A172 (cell line): ENCODE measurements at places on chromosomes 2 and 18. TPM values are rescaled to one million over a fixed set of nuclear protein-coding genes. Genes with fewer than 3 reads are reported as not detected.
A peak's percentile ranks its signal among the peaks of the same experiment; 100 is the strongest.

DNA sequence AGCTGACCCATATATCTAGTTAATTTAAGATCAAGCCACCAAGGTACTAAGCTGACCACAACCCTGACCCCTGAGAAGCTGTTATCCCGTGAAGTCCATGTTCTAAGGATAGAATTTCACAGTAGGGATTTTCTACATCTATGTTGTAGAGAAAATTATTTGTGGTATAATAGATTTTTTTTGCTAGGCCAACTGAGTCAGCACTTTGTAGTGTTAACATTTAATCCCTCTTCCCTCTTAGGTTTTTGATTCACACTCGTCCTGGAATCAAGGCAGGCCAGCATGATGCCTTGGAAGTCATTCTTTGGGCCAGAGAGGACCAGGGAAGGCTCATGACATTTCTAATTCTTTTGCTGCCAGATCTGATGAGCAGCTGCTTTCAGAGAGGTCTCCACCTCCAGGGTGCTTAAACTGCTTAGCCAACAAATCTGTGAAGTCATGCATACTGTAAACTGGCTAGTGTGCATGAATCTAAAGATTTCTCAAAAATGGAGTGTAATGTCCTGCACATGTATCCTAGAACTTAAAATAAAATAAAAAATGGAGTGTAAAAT lies 102.5 kb downstream of the RBM43 start:
- no peak for DNase-seq

EML6 gene
- total RNA-seq, result 0.67 and 5.1 TPM in 2 replicates

- peak; percentile 12 for DNase-seq
Observed at GRCh38 chr2:227154986-227155774, 8.8 kb downstream of the COL4A4 start.

DNA sequence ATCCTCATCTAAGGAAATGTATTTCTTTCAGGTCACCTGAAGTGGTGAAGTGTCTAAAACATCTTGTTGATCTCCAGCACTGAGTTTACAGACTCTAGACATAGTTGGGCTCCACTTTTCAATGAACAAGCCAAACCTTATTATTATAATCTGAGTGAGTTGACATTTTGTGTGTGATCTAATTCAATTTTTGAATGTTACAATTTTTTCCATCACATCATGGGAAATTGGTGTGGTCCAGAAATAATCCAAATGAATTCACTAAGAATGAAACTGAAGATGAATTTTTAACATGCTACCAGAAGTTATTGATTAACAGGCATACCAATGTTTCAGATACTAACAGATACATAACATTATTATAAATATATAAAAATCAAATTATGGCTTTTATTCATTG lies 75.6 kb upstream of the EFEMP1 start:
- DNase-seq, result no peak

GRCh38 chr2:173869244-173870229 lies 95.6 kb downstream of the SP3 start:
- no peak for DNase-seq

- DNase-seq, result no peak
Observed at GRCh38 chr18:33600846-33601245, 22.8 kb downstream of the ASXL3 start.

- no peak for DNase-seq
Observed at GRCh38 chr18:31380912-31381311, 4.3 kb downstream of the DSG4 start.

DNA sequence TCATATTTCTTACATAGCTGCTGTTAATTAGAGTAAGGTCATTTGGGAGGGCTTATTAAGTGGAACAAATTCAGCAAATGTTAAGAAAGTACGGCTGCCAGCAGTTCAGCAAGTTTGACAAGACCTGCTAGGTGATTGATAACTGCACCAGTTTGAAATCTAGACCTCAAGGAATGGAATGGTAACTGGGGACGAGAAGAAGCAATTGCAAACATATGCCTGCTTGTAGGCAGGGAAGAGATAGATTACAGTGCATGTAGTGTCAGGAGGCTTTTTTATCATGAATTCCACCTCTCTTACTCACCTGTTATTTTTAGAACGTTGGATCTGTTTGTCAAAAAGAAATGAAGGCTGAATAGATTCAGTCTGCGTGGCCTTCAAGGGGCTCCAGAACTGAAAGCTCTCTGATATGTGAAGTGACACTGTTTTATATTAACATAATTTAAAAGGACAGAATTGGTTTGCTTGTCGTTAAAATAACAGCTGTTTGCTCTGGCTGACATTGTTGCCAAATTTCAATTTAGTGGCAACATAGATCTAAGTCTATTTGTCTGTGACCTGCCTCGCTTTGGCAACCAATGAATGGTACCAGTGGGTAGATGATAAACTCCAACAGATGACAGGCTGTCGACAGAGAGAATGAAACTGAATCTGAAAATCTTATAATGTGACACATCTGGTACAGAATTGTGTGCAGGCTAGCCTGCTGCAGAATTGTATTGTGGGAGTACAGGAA lies 199.3 kb downstream of the ZNF407 start:
- DNase-seq, result peak; percentile 61

GRCh38 chr18:70398076-70398475 lies 109.2 kb downstream of the SOCS6 start:
- DNase-seq, result peak; percentile 33

DNA sequence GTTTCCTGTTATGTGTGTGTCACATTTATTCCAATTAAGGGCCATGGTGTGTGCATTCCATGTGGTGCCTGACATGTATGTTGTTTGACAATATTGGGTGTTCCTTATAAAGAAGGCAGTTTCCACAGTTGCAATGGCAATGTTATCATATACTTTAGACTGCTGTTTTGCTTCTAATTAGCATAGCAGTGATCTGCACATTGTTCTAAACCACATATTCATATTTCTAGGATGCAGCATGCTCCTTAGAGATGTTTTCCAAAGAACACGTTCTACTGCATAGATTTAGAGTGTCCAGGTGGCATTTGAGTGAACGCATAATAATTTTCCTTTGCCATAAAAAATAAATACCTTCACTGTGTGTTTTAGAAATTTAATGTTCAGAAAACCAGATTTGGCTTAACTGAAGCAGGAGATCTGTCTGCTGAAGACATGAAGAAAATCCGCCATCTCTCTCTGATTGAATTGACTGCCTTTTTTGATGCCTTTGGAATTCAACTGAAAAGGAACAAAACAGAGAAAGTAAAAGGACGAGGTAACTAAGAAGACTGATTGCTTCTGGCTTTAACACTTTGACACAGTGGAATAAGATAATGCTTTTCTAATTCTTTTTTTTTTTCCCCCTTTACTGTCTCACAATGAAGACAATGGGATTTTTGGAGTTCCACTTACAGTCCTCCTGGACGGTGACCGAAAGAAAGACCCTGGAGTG lies 143.7 kb downstream of the ARHGAP28 start:
- no peak for DNase-seq

GRCh38 chr18:74139888-74140287 lies 7.7 kb downstream of the FBXO15 start:
- peak; percentile 40 for DNase-seq

DNA sequence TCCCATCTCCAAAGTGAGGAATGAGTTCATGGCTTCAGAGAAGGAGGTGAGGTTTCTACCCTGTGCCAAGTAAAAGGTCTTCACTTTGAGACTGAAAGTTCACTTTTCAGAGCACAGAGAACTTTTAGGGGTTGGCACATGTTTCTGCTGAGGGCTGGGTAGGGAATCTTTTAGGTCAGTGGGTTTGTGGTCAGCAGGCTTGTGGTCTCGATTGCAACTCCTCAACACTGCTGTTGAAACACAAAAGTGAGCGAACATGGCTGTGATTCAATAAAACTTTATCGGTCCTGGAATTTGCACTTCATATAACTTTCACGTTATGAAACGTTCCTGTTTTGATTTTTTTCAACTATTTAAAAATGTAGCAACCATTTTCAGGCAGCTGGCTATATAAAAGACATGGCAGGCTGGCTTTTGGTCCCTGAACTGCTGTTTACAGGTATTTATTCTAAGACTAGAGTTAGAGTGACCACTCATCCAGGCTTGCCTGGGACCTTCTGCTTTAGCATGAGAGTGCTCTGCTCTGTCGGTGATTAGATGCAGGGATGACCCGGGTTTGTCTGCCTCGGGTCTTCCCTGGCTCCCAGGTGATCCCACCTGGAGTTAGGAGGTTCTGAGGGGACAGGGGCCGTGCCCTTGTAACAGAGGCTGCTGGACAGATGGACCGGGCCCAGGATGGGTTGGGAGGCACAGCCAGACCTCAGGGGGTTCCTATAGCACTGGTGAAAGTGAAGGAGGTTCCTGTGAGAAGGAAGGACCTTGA lies 62.7 kb upstream of the TAF1B start:
- no peak for DNase-seq

- peak; percentile 60 for DNase-seq
Observed at GRCh38 chr2:45637440-45637839, 14.0 kb upstream of the PRKCE start.

- no peak for DNase-seq
Observed at GRCh38 chr2:234492717-234493485, 4.0 kb downstream of the ARL4C start.

RNF152 gene
- total RNA-seq, result 0.84 and 0.95 TPM in 2 replicates

DNA sequence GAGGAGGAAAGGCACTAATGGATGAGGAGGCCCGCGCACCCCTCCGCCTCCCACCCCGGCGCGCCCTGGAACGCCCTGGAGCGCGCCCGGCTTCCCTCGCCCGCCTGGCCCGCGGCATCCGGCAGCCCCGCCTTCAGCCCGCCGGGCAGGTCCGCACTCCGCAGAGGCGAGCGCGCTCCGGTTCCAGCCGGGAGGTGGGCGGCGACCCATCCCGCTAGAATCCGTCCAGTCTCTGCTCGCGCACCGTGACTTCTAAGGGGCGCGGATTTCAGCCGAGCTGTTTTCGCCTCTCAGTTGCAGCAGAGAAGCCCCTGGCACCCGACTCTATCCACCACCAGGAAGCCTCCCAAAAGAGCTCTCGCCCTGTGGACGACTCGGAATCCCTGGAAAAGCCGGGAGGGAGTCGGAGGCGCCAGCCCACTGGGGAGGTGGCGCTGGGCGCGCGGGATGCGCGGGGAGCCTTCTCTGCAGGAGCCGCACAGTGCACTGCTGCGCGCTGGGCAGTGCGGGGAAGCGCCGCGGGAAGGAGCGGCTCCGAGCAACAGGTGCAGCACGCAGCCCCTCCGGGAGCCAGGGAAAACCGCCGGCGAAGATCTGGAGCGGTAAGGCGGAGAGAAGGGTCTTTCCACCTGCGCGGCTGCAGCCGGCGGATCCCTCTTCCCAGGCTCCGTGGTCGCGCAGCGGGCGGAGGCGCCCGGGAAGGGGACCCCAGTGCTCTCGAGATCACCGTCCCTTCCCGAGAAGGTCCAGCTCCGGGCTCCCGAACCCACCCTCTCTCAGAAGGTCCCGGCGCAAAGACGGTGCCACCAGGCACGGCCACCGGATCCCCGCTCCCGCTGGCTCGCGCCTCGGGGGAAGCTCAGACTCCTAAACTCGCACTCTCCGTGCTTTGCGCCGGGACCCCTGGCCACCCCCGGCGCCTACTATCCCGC lies at the start of gene GALR1:
Gene GALR1 (plus strand): TSS at position 280 of the 932 bp plus-strand sequence. CDS start 701 bp downstream, outside the sequence.
- no peak for DNase-seq

SLC8A1 gene
- 34.5 and 37.6 TPM in 2 replicates for total RNA-seq

DNA sequence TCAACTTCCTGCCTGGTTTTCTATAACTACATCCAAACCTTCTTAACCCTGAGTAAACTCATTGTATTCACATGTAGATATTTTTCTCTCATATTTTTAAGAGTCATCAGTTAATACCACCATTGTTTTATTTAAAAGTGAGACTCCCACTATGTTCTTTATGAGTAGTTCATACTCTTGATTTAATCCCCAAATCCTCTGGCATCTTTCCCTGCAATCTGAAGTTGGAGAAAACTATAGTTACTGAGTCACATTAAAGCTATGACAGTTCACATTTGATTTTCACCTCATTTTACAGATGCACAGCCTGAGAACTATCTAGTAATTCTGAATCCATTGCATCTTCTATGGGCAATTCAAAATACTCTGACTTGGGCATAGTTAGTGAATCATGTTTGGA lies 1358.7 kb upstream of the NRXN1 start:
- no peak for DNase-seq

ZEB2 gene
- total RNA-seq, result 20.2 and 35.0 TPM in 2 replicates

DNA sequence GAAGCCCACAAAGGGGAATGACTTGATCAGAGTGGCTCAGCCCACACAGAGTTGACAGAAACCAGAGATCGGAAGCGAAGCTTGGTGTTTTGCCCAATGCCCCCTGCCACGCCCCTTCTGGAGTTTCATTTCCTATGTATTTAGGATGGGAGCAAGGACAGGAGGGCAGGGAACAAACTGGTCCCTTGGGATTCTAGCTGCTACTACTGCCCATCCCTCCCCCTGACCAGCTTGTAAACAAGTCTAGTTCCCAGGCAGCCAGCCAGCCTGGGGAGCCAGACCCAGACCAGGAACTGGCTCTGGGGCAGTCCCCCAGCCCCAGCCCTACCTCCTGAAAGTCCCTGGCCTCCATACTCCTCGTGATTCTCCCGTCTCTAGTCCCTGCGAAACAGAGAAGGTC lies 8.3 kb downstream of the WNT6 start:
- no peak for DNase-seq

ALK gene
- total RNA-seq, result 0.07 and 0.26 TPM in 2 replicates

DNA sequence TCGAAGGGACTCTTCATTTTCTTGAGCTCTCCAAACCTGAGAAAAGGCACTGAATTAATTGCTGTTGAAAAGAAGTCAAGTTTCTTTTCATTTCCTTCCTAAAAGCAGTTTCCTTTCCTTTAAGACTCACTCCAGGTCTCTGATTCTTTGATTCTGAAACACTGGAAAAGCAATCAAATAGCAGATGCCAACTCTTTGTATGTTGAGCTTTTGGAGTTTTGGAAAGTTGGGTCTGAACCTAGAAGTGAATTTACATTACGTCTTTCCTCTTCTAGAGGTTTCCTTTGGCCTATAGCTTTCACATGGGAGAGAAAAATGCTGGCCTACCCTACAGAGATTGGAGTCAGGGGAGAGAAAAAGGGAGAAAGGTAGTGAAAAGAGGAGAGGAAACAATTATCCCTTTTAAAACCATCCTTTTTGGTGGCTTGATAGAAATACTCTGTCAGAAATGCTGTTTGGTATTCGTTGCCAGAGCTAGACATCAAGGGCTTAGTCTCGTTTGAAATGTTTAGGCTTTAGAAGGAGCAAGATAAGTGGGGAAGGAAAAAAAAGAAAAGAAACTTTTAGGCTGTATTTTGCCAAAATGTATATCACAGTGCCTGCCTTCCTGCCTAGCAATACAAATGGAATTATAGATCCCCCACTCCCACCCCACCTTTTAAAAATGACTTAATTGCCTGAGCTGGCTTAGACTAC lies 187.7 kb downstream of the PRPF40A start:
- DNase-seq, result no peak

GRCh38 chr2:9799011-9799596 lies 44.2 kb upstream of the TAF1B start:
- DNase-seq, result no peak

TCF23 gene
- not detected in 2 replicates for total RNA-seq

LCT gene
- total RNA-seq, result not detected in 2 replicates

CRYGC gene
- not detected in 2 replicates for total RNA-seq

CD8B gene
- total RNA-seq, result not detected in 2 replicates

- DNase-seq, result no peak
Observed at GRCh38 chr2:7109533-7109885, 192.3 kb downstream of the RNF144A start.

GRCh38 chr2:222920657-222921186 lies 59.9 kb downstream of the ACSL3 start:
- DNase-seq, result no peak
